CD4-positive, alpha-beta memory T cell (primary cell): ENCODE measurements at places on chromosomes 5 and 9. TPM values are rescaled to one million over a fixed set of nuclear protein-coding genes. Genes with fewer than 3 reads are reported as not detected.
A peak's percentile ranks its signal among the peaks of the same experiment; 100 is the strongest.

Gene TRPM6
- not detected for polyA plus RNA-seq

DNA sequence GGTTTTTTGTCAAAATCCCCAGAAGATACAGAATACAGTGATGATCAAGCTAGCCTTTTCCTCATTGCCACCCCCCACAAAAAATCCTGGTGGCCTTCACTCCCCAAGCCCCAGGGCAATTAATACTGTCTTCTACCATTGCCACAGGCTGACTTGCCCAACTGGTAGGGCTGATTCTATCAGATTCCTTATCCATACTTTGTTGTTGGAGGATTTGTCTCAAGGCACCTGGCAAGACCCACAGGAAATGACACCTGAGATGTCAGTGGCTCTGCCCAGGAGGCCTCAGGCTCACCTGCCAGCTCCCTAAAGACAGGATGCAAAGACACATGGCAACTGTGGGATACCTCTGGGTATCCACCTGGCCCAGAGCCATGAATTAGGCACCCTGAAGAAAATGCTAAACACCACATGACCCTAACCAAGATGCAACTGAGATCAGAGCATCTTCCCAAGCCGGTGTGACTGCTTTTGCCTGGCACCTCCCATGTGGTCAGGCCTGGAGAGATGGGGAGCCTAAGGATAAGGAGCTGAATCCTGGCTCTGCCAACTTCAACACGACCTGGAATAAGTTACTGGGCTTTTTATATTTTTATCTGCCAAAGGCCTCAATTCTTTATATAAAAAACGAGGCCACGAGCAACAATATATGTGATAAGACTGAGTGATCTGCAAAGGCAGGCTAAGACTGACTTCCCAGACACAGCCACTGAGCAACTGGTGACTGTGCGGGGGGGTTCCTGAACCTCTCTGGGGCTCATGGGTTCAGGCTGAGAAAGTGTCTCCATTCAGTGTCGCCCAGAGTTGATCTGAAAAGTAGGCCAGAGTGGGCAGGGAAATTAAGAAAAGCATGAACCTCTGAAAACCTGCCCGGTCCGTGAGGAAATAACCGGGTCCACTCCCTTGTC, 944 bp downstream of the ATOX1 start:
- peaks cover 38% of the 10 kb centered on the region for H3K4me1 ChIP-seq
- peak overlapping the region; percentile 85 for H3K27ac ChIP-seq
- no peak for DNase-seq
- no peaks in the 10 kb centered on the region for H3K36me3 ChIP-seq
- H3K4me3 ChIP-seq: peak overlapping the region; percentile 90

DNA sequence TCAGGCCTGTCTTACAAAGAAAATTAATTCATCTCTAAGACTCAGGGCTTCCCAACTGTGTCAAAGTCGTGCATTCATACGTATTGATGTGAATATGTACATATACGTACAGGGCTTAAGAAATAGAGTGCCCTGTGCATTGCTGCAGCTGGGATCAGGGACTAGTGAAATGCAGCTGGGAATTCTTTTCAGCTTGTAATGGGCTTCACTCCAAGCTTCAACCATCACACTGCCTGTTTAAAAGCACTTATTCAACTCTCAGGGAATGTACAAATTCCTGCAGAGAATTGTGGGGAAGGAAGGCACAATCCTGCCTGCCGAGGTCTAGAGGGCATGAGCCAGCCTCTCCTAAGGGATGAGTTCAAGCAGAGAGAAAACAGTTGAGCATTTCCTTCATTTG, 59.6 kb upstream of the MAN2A1 start:
- H3K27ac ChIP-seq: no peak overlapping the region
- no peaks in the 10 kb centered on the region for H3K36me3 ChIP-seq
- H3K27me3 ChIP-seq: no peaks in the 10 kb centered on the region
- DNase-seq: no peak

DNA sequence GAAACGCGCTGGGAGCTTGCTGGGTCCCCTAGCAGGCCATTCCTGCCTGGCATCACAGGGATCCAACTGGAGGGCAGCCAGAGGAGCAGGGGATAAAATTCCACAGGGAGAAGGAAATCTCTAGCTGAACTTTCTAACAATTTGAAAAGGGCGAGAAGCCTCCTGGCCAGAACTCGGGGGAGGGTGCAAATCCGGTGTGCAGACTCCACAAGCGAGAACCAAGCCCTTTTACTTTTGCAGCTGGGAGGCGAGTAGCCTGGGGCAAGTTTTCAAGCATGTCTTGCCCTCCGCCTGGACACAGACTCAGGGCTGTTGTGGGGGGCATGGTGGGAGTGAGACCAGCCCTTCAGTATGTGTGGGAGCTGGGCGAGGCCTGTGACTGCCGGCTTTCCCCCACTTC, 14.3 kb upstream of the POU5F2 start:
- DNase-seq: no peak
- no peak overlapping the region for H3K4me3 ChIP-seq
- no peak overlapping the region for H3K27ac ChIP-seq
- H3K4me1 ChIP-seq: no peaks in the 10 kb centered on the region
